Stimulated activated CD8-positive, alpha-beta memory T cell treated with anti-CD3 and anti-CD28 coated beads, Interleukin-4, amount 100 ng/mL, for 1 hour (primary cell): ENCODE measurements at places on chromosomes 6 and 20.

- DNase-seq, result no peak
Measured at GRCh38 chr6:33993091-33993490, 152.8 kb downstream of the GRM4 start.

GRCh38 chr6:152576525-152576924 lies 60.6 kb downstream of the SYNE1 start:
- DNase-seq, result no peak

DNA sequence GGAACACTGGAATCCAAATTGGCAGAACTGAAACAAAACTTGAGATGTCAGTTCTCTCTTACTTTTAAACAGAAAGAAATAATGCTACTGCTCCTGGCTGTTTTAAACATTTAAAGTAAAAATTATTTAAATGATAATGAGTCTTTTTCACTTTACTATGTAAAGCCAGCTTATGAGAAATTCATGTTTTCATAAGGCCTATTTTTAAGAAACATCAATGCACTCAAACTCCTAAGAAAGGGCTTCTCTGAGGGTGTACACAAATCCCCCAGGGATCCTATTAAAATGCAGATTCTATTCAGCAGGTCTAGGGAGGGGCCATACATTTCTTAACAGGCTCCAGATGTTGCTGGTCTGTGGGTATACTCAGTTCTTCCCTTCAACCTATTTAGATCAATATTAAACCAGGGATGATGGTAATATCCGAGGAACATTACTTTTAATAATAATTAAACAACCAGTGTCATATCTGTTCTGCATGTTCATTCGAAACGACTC lies 2.3 kb downstream of the FERMT1 start:
- DNase-seq, result no peak

GRCh38 chr20:38940644-38941043 lies 14.4 kb downstream of the FAM83D start:
- no peak for DNase-seq

DNA sequence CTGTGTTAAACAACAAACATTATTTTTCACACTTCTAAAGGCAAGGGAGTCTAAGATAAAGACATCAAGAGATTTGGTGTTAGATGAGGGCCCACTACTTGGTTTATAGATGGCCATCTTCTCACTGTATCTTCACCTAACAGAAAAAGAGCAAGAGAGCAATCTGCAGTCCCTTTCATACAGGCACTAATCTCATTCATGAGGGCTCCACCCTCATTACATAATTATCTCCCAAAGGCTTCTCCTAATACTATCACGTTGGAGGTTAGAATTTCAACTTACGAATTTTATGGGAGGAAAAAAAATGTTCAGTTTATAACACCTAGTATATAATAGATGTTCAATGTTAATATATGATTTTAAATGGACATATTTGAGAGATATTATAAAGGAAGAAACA lies 45.6 kb downstream of the HDAC2 start:
- DNase-seq, result no peak

GRCh38 chr6:125853168-125853567 lies 62.4 kb downstream of the NCOA7 start:
- DNase-seq, result no peak

GRCh38 chr6:31270788-31271640 lies 878 bp downstream of the HLA-C start:
- no peak for DNase-seq

DNA sequence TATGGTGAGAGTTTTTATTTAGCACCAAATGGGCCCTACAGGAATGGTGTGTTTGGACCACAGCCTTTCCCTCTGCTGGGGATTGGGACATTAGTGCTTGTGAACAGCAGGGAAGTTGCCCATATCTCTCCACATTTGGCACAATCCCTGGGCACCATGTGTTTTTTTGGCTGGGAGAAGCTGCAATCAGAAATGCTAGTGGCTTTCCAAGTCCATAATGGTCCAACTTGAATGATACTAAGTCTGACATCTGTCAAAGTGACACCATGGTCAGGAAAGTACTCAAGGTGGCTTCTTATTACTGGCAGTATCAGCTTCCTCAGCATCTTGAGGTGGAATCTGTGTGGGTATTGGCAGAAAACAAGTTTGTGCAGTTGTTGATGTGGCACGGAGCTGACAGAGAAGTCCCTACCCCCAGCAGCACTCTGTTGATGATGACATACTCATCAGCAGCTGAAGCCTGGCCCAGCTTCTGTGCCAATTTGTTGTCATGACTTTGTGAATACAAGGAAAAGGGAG lies 53.0 kb downstream of the SASH1 start:
- DNase-seq, result no peak

- no peak for DNase-seq
Measured at GRCh38 chr6:136409597-136409996, 120.0 kb upstream of the BCLAF1 start.

DNA sequence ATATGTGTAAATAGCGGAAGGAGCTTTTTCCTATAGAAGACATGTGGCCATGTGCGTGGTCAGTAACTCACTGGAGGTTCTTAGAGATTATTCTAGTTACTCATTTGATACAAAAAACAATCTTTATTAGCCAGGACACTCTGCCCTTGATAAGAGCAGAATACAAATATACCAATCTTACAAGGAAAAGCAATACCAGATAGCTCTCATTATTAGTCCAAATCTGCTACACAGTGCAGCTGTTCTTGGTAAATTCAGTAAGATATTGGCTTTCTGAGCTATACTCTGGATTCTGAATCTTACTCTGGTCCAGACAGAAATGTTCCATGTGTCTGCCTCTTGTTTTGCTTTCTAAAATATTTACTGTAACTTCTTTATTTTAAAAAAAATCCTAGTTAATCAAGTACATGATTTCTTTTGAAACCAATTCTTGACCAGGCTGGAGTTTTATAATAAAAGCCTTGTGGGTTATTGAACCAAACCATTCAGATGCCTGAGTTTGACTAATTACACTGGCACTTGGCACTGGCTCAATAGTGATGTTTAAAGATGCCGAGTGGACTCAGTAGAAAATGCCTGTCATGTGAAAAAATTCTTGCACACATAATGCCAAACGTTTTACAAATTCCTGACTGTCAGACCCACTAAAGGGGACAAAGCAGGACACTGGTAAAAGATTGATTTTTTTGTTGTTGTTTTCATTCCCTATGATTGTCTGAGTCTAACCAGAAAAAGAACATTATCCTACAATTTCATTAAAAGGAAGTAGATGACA lies 242.8 kb upstream of the TCF21 start:
- DNase-seq, result no peak

DNA sequence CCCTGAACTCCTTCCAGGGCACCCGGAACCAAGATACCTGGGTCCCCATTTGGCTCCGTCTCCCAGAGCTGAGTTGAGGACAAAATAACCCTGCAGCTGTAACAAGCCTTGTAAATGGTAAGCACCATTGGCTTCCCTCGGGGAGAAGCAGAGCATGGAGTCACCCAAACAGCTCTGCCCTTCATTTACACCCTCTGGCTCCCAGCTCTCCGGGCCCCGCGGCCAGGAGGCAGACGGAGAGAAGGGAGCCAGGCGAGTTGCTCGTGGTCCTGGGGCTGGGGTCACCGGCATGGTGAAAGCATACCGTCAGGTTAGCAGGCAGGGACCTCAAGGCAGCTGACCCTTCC lies 2.1 kb downstream of the TFEB start:
- DNase-seq, result no peak

- no peak for DNase-seq
Measured at GRCh38 chr20:48722737-48723191, 105.0 kb downstream of the PREX1 start.

GRCh38 chr20:5544712-5545111 lies 205.5 kb upstream of the SHLD1 start:
- no peak for DNase-seq

- DNase-seq, result no peak
Measured at GRCh38 chr20:25543068-25543467, 42.3 kb downstream of the NINL start.

DNA sequence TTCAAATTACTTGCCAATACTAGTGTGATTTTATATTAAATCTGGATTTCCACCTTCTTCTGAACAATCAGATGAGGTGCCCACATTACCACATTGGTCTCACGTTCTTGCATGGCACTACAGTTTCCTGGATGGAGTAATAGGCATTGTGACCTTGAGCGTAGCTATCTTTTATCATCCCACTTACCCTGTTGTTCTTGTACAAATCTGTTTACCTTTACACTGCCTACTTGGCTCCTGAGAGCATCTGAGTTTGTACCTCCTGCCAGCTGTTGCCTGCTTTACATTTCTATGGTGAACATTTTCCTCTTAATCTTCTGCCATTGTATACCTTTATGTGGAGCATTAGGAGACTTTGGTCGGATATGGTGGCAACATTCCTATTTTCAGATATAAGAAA lies 90.7 kb downstream of the AKAP7 start:
- no peak for DNase-seq

DNA sequence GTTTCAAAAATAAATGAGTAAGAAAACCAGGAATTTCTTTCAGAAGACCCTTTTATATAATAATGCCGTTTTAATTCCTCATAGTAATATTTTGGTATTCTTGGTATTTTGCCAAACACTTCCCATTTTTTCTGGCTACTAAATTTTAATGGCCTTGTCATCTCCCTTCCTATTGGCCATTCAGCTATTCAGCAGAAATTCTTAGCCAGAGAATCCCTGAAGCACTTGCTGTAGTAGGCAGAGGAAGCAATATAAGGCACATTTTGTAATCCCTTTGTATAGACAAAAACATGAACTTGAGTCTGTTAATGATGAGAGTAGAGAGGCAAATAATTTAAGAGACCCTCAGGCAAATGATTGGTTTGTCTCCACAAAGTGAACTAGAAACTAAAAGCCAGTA lies 118.4 kb upstream of the LAMP5 start:
- no peak for DNase-seq

GRCh38 chr20:32327087-32327681 lies 30.9 kb upstream of the ASXL1 start:
- DNase-seq, result no peak

DNA sequence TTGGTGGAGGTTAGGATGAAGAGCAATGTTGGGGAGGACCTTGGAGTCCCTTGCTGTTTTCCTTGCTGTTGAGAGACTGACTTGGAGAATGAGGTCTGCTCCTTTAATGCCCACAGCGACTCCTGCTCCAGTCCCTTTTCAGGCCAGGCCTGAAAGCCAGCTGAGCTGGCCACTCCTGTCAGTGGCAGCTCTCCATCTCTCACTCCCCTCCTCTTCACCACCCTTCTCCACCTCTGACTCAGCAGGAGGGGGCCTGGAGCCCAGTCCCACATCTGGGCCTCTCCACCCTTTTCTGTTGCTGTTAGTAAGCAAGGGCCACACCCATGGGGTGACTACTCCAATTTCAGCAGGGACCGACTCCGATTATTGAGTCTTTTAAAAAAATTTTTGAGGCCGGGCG lies 2.2 kb downstream of the SNX21 start:
- DNase-seq, result no peak

DNA sequence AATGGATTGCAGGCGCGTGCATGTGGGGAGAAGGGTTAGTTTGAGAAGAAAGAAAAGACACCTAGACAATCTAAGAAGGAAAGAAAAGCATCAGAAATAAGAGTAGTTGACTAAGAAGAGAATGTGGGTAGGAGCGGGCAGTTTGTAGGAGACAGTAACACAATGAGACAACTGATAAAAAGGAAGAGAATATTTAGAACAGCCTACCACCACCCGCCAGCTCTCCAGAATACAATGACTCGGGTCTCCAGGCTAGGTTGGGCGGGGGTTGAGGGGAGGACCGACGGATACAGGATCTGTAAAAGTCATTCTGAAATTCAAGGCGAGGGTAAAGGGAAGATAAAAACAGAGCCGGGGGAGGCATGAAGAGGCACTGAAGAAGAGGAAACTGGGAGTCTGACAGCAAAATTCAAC lies 712 bp downstream of the ABHD16A start:
- no peak for DNase-seq

DNA sequence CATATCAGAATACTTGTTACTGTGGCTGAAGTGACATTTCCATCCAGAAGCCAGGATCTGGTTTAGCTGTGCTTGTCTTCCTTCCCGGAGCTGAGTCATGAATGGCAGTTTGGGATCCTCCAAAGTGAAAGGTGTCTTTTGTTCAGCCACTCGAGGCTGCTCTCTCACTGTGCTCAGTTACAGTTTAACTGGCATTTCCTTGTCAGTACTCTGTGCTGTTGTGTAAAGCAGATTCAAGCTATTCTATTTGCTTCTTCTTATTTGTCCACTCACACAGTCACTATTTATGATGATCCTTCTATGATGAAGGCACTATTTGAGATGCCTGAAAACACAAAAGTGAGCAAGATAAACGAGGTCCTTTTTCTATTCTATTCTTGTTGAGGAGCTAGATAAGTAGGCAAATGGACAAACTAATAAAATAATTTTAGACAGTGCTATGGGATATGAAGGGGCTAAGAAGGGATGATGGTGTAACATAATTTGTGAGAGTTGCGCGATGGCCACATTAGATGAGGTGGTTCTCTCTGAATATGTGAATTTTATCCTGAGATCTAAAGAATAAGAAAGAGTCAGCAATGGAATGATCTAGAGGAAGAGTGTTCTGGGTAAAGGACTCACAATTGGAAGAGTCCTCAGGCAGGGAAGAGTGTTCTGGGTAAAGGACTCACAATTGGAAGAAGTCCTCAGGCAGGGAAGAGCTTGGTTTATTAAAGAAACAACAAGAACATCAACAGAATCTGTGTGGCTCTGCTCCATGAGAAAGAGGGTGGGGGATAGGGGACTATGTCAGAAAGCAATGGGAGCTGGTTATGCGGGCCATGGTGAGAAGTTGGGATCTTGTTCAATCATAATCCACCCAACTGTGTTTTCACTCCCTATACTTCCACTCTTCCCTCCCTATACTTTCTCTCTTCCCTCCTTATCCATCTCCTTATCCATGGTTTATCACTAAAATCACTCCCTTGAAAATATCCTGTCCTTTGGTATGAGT lies 40.1 kb downstream of the CYP24A1 start:
- no peak for DNase-seq

- peak; percentile 26 for DNase-seq
Measured at GRCh38 chr6:137589067-137589848, 95.1 kb upstream of the OLIG3 start.

DNA sequence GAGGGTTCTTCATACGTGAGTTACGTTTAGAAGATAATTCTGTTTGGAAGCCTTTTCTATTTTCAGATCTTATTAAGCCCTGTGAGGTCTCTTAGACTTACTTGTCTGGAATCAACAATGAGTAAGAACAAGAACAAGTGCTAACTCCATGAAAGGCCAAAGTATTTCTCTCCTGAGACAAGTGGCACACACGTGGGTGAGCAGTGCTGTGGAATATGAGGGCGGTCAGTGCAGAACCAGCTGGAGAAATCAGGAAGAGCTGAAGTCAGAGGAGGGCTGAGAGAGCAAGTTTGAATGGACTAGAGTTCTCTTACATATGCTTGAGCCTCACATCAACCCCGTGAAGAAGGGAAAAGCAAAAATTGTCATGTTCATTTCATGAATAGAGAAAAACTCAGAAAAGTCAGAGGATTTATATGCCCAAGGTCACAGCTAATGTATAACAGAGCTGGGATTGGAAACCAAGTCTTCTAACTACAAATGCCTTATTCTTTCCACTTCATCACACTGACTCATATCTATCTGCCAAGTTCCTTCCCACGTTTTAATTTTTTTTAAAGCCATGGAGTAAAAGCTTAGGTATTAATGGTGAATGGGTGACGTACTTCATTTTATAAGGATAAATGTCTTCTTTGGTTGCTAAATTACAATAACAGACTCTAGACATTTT lies 201.3 kb upstream of the DTNBP1 start:
- DNase-seq, result no peak

GRCh38 chr6:79985128-79985527 lies 19.3 kb upstream of the TTK start:
- no peak for DNase-seq
